HCT116 (cell line): ENCODE measurements at places on chromosomes 13 and 19.

DNA sequence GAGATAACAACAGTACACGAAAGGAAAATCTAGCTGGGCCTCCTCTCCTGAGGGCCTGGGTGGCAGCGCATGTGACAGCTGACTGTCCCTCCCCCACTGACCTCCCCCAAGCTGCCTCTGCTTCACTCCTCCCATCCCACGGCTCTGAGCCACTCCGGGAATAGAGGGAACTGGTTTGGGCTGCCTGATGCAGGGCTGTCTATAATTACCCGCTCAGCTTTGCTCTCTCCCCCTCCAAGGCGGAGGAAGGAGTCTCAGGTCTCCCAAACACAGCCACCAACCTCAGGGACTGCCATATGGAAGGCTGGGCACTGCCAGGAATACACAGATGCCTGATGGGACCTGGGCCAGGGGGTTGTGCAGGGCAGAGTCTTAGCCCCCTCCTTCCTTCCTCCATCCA is 7.9 kb downstream of the NAPA start:
- DNase-seq, result no peak

- DNase-seq, result no peak
Observed at GRCh38 chr13:103859952-103860351, 793.7 kb upstream of the SLC10A2 start.

DNA sequence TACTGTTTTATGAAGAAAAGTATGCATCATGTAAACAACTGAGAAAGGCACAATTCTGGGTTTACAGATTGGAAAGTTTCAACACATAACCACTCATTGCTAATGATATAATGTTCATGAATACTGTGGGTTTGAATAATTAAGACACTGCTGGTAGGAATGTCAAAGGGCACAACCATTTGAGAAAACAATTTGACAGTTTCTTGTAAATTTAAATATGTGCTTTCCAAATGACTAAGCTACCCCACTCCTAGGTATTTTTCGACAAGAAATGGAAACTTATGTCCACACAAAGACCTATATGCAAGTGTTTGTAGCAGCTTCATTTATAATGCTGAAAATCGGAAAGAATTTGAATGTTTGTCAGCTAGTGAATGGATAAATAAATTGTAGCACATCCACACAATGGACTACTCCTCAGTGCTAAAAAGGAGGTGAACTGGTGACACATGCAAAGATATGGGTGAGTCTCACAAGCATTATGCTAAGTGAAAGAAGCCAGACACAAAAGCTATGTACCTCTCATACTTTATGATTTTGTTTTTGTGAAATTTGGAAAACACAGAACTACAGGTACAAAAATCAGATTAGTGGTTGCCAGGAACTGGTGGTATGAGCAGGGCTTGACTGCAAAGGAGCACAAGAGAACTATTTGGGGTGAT is 44.8 kb upstream of the FLT1 start:
- DNase-seq, result no peak

DNA sequence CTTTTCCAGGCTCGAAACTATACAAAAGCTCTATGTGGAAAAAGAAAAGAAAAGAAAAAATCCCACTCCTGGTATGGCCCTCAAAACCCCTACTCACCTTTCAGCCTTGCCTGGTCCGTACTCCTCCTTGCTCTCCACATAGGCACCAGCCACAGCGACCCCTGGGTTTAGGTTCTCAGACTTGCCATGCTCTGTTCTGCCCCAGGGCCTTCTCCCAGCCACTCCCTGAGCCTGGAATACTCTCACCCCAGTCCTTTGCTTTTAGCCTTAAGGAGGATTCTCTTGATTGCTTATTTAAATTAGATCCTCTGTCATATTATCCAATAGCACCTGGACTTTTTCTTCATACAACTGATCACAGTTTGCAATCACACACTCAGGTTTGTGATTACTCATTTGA is 522.5 kb downstream of the DIAPH3 start:
- DNase-seq, result no peak

DNA sequence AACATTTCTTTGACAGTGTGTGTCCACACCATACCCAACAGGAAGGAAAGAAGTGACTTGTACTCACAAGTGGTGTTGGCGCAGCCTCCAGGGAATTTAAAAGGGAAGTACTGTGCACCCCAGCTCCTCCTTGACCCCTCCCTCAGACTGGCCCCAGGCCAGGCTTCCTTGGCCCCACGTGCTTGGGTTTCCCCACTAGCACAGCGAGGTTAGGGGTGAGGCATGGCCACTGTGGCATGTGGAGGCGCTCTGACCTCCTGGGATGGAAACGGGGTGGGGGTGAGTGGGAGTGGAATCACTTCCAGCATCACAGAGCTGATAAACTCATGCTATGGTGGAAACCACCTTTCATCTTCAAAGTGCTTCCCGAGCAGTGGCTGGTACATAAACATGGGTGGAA is 168.6 kb downstream of the ZNF536 start:
- no peak for DNase-seq

- DNase-seq, result no peak
Observed at GRCh38 chr13:62035981-62036380, 620.3 kb upstream of the PCDH20 start.

DNA sequence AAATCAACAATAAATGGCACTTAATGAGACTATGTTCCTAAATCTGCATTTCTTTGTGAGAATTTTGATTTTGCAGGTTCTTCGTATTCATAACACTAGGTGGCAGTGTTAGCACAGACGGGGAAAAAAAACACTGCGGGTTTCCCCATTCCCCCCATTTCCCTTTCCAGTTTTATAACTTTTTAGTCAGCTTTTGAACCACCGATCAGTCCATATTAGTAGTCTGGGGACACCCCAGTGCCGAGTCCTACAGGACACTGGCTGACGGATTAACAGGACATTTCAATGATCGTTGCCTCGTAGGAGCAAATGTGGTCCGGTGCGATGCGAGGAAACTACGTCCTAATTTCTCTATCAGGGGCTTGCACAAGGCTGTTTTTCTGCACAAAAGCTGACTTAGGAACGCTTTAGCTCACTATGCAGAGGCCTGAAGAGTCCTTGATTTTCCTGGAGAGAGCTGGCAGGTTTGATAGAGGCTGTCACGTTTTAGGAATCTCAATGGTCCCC is 234.3 kb downstream of the LMO7 start:
- DNase-seq, result no peak
